ENCODE measurements at places on chromosomes 12 and 14. TPM values are rescaled to one million over a fixed set of nuclear protein-coding genes. Genes with fewer than 3 reads are reported as not detected.
A peak's percentile ranks its signal among the peaks of the same experiment; 100 is the strongest.

DNA sequence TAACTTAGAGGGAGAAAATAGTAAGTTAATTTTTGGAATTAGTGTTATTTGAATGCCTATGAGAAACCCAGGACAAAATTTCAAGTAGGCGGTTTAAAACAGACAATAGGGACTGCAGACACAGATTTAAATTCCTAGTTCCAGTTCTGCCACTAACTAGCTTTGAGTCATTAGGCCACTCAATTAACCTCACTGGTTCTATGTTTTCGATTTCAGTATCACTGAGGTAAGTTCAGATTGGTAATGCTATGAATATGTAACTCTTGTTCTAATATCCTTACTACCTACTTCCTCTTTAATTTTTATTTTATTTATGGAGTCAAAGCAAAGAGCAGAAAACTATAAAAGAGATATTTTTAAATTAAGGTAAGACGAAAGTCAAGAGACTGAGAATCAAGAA is 52.6 kb downstream of the GALC start:
- DNase-seq, result no peak
- peaks cover 12% of the 10 kb centered on the region for H3K36me3 ChIP-seq
- H3K27me3 ChIP-seq, result no peaks in the 10 kb centered on the region
- H3K4me1 ChIP-seq, result no peaks in the 10 kb centered on the region
- H3K27ac ChIP-seq, result no peak overlapping the region
- no peak overlapping the region for H3K4me3 ChIP-seq

GRCh38 chr12:11767798-11768197 is 118.3 kb downstream of the ETV6 start:
- no peaks in the 10 kb centered on the region for H3K27me3 ChIP-seq
- H3K4me1 ChIP-seq, result peaks cover 57% of the 10 kb centered on the region
- H3K36me3 ChIP-seq, result peaks cover 9% of the 10 kb centered on the region
- no peak overlapping the region for H3K4me3 ChIP-seq
- H3K27ac ChIP-seq, result no peak overlapping the region

The C12orf54 gene
- total RNA-seq, result not detected

DNA sequence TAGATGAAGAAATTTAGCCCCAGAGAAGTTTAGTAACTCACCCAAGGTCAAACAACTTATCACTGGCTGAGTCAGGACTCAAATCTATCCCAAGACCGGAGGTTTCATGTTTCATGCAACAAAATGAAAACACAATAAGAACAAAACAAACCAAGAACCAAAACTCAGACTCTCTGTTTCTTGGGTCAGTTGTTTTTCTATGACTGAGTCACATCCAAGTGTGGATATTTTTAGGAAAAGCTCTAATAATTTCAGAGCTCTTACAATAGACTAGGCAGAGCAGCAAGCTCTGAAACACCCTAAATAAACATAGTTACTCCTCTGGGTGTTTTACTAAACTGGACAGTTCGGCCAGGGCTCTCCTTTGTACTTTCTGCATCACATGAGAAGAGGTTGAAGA is 87.6 kb upstream of the PRB2 start:
- DNase-seq, result no peak
- no peak overlapping the region for H3K4me3 ChIP-seq
- peak overlapping the region; percentile 33 for H3K27ac ChIP-seq
- H3K4me1 ChIP-seq, result peaks cover 13% of the 10 kb centered on the region
- H3K27me3 ChIP-seq, result peaks cover 9% of the 10 kb centered on the region
- no peaks in the 10 kb centered on the region for H3K36me3 ChIP-seq

DNA sequence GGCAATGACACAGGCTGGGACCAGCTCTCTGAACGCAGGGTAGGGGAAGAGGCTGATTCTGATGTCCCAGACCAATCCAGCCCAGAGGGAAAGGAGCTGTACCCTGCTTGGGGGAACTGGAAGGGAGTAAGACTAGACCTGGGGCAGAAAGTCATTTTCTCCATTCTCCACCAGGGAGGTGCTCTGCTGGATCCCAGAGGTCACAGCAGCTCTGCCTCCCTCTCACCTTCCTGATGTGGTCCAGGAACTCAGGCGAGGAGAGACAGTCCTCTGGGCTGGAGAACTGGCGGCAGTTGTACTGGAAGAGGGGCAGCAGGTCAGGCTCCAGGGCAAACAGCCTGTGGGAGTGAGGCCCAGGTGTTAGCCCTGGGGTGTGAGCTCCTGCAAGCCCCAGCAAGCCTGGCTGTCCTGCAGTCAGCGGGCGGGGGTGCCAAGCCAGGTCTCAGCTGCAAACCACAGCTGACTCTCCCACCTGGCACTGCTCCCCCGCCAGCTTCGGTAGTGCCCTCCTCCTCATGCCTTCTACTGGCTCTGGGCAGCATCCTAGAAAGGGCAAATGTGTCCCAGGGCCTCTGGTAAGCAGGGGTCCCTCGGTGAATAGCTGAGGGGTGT is 1.9 kb downstream of the NGB start:
- no peaks in the 10 kb centered on the region for H3K36me3 ChIP-seq
- H3K4me1 ChIP-seq, result no peaks in the 10 kb centered on the region
- H3K27me3 ChIP-seq, result peaks cover 43% of the 10 kb centered on the region
- no peak overlapping the region for H3K4me3 ChIP-seq

The TMBIM4 gene
- total RNA-seq, result 51.2 TPM

DNA sequence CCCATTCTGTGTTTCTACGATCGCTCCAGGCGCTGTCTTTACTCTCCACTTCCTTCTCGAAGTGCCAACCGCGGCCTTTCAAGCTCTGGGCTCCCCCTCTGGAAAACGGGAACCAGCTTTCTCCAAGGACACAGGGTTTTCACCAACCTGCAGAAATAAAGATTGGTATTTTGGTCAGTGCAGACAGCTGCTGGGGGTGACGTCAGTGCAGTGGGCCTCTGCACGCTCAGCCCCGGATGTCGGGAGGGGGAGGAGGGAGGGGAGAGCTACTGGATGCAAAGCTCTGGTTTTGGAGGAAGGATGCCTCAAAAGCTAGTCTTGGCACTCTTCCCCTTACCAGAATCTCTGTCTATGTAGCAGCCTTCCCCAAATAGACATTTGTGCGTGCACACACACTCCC is 19.9 kb downstream of the HRK start:
- peaks cover 27% of the 10 kb centered on the region for H3K27me3 ChIP-seq
- H3K4me3 ChIP-seq, result no peak overlapping the region
- H3K27ac ChIP-seq, result no peak overlapping the region
- no peaks in the 10 kb centered on the region for H3K36me3 ChIP-seq
- H3K4me1 ChIP-seq, result peaks cover 14% of the 10 kb centered on the region

The TSPAN19 gene
- not detected for total RNA-seq

The CLEC1A gene
- not detected for total RNA-seq

- H3K27ac ChIP-seq, result no peak overlapping the region
- peak overlapping the region; percentile 4 for H3K4me3 ChIP-seq
- H3K27me3 ChIP-seq, result peaks cover 63% of the 10 kb centered on the region
- H3K4me1 ChIP-seq, result peaks cover 11% of the 10 kb centered on the region
- no peaks in the 10 kb centered on the region for H3K36me3 ChIP-seq
Observed at GRCh38 chr14:20662968-20663732, 21.2 kb upstream of the RNASE4 start.

- peaks cover 6% of the 10 kb centered on the region for H3K36me3 ChIP-seq
- H3K27ac ChIP-seq, result no peak overlapping the region
- no peaks in the 10 kb centered on the region for H3K27me3 ChIP-seq
- no peak overlapping the region for H3K4me3 ChIP-seq
- H3K4me1 ChIP-seq, result no peaks in the 10 kb centered on the region
- no peak for DNase-seq
Observed at GRCh38 chr14:90785876-90786450, 30.3 kb downstream of the TTC7B start.

The KRT83 gene
- not detected for total RNA-seq

DNA sequence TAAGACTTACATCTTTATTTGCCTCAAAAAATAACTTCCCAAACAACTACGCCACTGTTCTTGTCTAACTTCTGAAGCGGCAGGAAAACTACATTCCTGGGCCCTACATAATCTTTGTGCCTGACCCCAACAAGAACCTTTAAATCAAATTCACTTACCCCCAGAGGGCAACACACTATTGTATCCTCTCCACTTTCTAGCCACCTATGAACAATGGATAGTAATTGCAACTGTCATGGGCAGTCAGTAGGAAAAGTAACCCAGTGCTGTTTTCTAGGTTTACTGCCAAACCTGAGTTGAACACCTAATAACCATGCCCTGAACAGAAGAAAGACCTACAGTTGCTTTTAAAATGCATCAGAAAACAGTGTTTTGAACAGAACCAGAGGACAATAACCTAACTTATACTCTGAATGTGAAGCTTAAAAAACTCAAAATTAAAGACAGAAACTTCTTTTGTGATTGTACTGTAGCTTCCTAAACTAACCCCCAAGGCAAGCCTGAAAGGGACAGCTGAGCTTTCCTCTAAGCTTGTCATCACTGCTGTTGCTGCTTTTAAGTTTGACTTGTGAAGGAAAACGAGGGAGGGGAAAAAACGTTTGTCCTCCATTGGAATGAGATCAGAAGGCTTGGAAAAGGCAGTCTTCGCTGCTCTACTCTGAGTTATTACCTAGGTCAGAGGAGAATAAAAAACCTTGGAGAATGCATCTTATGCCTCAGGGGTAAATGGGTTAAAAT is 195.7 kb downstream of the SOX5 start:
- no peaks in the 10 kb centered on the region for H3K4me1 ChIP-seq
- no peaks in the 10 kb centered on the region for H3K27me3 ChIP-seq
- no peak overlapping the region for H3K27ac ChIP-seq
- DNase-seq, result no peak

DNA sequence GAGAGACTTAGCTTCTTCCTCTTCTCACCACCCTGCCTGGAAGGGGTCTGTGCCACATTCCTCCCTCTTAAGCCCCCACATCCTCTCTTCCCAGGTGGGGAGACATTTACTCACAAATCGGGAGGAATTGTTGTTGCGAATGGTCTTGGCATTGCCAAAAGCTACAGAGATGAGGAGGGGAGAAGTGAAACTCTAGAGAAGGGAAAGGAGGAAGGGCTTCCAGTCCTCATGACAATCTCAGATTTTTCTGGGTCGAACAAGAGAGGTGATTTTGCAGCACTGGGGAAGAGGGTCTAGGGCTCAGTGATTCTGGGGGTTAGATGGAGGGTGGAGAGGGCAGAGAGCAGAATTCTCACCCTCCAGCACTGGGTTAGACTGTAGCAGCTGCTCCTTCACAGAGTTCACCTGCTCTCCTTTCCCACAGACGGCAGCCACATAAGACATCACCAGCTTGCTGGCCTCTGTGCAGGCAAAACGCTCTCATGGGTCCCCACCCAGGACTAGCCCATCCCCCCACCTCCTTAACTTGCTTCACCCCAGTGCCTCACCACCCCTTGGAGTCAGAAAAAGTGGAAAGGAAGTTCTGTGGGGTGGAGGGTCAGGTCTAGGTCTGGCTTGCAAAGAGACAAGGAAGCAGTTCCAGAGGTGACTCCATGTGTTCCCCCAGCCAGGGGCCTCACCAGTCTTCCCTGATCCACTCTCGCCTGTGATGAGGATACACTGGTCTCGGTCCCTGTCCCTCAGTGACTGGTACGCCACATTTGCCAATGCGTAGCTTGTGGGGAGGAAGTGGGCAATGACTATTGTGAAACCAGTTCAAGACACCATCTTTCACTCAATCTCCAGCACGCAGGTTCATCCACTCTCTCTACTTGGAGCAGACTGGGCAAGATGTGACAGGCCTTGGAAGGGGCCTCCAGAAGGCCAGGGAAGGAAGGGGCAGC is 2.7 kb downstream of the MYO1A start:
- H3K4me3 ChIP-seq, result no peak overlapping the region
- no peaks in the 10 kb centered on the region for H3K36me3 ChIP-seq
- H3K27ac ChIP-seq, result no peak overlapping the region
- peaks cover 21% of the 10 kb centered on the region for H3K27me3 ChIP-seq
- no peak for DNase-seq

GRCh38 chr12:118436986-118437385 is 60.6 kb downstream of the SUDS3 start:
- DNase-seq, result no peak
- H3K27ac ChIP-seq, result peak overlapping the region; percentile 40
- H3K36me3 ChIP-seq, result no peaks in the 10 kb centered on the region
- H3K27me3 ChIP-seq, result no peaks in the 10 kb centered on the region
- no peak overlapping the region for H3K4me3 ChIP-seq

- DNase-seq, result no peak
- H3K27me3 ChIP-seq, result no peaks in the 10 kb centered on the region
- peaks cover 6% of the 10 kb centered on the region for H3K36me3 ChIP-seq
Observed at GRCh38 chr12:106300761-106301160, 1.8 kb upstream of the TCP11L2 start.

The B4GALNT1 gene
- total RNA-seq, result 5.6 TPM

Data from osteocyte (in vitro differentiated cells).